8988T (cell line): ENCODE measurements at places on chromosomes 16 and 17.

DNA sequence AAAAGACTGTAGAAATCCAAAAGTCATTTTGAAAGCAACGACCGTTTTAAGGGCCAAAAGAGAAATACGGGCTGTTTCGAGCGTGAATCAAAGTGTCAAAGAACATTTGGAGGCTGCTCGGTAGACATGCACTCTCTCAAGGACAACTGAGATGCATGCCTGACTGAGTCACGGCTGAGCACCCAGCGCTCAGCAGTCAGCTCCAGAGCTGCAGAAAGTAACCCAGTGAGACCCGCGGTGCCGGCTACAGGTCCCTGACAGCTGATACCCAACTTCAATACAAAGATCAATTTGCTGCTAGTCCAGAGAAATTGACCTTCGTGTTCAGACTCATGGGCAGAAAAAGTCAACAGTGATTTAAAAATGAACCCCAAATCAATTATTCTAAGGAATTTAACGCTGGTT is 214.9 kb downstream of the STX8 start:
- DNase-seq: no peak

GRCh38 chr16:57564571-57565270 is 22.3 kb downstream of the ADGRG5 start:
- no peak for DNase-seq

- no peak for DNase-seq
Observed at GRCh38 chr16:86984343-86984742, 332.8 kb downstream of the C16orf95 start.

GRCh38 chr17:39352986-39353385 is 48.4 kb downstream of the FBXL20 start:
- no peak for DNase-seq

DNA sequence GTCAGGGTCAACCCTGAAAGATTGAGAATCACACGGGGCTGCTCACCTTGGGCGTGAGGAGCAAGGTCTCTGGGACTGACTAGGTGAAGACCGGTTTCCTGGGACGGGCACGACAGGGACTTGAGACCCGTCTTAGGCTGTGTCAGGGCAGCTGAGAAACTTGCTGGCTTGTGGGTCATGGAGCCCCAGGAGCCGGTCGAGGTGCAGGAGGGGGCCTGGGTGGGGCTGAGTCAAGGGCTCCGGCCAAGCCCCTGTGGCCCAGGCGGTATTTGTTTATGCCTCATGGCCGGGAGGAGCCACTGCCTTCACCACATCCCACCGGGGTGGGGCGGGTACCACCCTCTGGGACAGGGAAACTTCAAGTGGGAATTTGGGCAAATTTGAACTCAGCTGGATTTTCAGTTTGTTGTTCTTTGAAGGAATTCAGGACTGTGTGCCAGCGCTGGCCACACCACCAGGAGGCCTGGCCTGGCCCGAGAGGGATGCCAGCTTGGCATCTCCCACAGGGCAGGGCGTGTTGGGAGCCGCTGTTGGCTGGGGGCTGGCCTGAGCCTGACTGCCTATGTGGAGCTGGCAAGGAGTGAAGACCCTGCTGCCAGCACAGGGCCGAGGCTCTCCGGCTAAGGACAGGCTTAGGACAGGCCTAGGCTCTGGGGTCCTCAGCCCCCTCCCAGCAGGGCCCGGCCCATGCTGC is 116.1 kb downstream of the METRNL start:
- DNase-seq: peak; percentile 26

- DNase-seq: no peak
Observed at GRCh38 chr17:40564195-40564882, 933 bp downstream of the CCR7 start.

- DNase-seq: no peak
Observed at GRCh38 chr17:57607553-57608120, 137.5 kb downstream of the CCDC182 start.

DNA sequence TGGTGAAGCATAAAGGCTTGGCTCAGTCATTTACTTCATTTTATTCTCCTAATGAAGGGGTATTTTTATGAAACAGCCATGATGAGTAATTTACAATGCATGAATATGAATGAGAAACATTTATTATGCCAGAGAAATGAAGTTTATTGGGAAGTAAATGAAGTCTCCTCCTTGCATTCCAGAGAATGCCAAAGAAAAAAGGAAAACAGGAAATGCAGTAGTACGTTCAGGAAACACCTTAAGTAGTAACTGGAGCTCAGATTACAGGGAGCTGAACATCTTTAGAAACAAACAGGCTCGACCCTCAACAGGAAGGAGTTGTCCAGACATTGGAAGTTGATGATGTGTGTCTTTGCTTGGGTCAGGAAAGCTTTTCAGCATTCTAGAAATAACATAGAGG is 4.6 kb downstream of the KRT34 start:
- DNase-seq: no peak

DNA sequence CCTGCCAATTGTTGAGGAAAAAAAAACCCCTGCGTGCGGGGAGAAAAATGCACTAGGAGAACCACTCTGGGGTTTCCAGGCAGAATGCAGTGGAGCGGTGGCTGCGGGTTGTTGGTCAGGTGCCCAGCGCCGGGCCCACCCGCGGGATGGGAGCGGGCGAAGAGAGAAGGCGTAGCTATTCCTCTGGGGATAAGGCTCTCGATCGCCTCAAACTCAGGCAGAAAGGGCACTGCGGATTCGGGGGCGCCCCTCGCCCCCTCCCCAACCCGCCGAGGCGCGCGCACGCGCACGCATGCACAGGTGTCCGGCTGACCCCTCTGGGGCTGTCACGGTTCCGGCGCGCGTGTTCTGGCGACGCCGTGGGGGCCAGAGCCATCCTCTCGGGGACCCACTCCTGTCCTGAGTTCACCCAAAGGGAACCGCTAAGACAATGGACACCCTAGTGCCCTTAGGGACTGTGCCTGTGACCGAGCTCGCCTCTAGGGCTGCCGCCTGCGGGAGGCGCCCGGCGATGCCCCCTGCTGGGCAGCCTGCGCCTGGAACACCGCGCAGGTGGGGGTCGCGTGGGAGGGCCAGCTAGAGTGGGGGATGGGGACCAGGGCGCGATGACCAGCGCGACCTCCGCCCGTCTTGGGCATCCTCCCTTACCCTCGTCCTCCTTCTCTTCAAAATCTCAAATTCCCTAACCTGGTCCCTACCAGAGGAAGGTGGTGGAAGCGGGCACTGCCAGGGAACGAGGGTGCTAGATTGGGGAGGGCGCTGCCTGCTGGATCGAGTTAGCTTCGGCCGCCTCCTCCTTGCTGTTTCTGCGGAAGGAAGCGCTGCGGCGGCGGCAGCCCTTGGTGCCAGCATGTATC is 14.4 kb upstream of the CBX8 start:
- DNase-seq: peak; percentile 92

- DNase-seq: no peak
Observed at GRCh38 chr17:75706042-75706728, 15.1 kb upstream of the ITGB4 start.

GRCh38 chr17:82565551-82565950 is 46.0 kb downstream of the FOXK2 start:
- no peak for DNase-seq

DNA sequence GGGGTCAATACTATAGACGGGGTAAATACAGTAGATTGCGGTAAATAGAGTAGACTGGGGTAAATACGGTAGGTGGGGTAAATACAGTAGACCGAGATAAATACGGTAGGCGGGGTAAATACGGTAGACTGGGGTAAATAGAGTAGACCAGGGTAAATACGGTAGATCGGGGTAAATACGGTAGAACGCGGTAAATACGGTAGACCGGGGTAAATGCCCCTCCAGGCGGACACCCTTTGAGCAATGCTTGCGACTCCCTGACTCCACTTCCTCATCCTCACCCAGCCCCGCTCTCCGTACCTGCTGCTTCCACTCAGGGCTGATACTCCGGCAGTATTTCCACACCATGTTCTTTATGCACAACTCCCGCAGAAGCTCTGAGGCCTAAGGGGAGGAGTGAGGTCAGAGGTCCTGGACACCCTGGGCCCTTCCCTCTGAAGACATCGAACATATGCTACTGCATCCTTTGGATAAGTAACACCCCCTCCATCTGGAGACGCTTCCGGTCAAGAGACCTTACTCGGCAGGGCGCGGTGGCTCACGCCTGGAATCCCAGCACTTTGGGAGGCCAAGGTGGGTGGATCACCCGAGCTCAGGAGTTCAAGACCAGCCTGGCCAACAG is 13.3 kb upstream of the CRK start:
- peak; percentile 73 for DNase-seq

GRCh38 chr17:67725807-67726206 is 8.1 kb downstream of the NOL11 start:
- no peak for DNase-seq

- no peak for DNase-seq
Observed at GRCh38 chr17:50609380-50610074, 25.2 kb upstream of the ABCC3 start.

DNA sequence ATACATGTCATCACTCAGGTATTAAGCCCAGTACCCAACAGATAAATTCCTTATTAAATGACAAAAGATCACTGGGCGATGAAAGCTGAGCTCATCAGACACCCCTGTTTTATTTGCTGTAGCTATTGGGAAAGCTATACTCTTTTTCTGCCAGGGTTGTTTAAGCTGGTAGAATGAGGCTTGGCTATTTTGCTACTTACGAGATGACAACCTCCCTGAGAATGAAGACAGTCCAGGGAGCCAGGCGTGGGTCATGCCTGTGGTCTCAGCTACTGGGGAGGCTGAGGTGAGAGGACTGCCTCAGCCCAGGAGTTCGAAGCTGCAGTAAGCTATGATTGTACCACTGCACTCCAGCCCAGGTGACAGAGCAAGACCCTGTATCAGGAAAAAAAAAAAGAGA is 4.3 kb upstream of the SH2B1 start:
- no peak for DNase-seq

GRCh38 chr17:83068641-83069570 is 10.5 kb upstream of the METRNL start:
- DNase-seq: no peak

DNA sequence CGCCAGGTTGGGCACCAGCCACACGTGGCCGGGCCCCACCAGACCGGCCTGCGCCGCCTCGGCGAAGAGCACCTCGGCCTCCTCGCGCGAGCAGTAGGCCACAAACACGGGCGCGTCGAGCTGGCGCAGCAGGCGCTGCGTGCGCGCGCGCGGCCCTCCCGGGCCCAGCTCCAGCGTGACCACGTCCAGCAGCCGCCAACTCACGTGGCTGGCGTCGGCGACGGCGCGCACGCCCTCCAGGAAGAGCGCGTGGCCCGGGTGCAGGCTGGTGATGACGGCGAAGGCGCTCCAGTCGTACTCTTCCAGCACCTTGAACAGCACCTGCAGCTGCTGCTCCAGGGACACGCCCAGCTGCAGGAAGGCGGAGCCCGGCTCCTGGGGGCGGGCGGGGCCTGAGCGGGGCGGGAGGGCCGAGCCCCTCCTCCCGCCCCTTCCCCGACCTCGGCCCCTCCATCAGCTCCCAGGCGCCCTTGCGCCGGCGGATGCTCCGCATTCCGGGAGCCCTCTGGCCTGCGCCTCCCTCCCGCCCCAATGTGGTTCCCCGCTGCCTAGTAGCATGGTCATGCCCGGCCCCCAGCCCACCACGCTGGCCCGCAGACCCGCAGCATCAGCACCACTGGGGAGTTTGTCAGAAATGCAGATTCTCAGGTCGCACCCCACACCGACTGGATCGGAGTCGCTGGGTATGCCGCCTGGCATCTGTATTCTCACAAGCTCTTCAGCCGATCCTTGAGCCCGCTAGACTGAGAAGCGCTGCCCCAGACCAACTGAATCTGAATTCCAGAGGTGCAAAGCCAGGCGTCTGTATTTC is 7.2 kb downstream of the GRIN2C start:
- no peak for DNase-seq

DNA sequence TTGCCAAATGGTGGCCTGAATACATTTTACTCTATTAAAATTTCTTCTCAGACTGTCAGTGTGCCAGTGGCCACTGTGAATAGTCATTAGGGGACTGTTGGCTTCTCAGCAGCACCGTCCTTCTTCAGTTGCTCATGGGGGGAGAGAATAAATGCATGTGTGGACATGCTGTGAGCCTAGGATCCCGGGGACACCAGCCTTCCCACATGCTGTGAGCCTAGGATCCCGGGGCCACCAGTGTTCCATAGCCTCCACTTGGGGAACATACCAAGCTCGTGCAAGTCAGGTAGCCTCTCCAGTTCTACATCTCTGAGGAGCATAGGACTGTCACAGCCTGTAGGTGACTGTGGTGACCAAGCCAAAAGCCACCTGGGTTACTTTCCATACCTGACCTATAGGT is 51.5 kb downstream of the BANP start:
- DNase-seq: no peak

DNA sequence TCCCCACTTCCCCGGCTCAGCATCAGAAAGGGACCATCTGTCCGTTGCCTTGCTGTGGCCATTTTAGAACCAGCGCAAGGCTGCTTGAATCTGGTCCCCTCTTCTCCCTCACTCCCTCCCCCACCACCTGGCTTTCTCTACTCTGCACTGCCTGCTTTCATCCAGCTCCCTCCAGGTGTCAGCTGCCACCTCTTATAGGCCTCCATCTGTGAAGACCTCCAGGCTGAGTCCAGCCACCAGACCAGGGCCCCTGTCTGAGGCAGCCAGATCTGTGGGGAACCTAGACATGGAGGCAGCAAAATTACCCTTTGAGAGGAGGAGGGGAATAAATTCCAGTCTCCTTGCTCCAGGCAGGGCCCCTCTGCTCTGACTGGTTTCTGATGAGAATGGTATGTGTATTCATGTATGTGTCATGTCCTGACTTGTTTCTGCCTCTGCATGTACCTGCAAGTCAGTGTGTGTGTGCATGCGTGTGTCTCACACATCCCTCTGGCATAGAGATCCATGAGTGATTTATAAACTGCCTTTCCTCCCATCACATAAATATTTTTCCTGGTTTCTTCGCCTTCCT is 21.1 kb downstream of the MINK1 start:
- DNase-seq: no peak

- DNase-seq: no peak
Observed at GRCh38 chr17:10045871-10046658, 141.0 kb upstream of the RCVRN start.

- DNase-seq: no peak
Observed at GRCh38 chr17:32806646-32807045, 70.3 kb downstream of the MYO1D start.

- no peak for DNase-seq
Observed at GRCh38 chr17:17846003-17846402, 9.2 kb upstream of the SREBF1 start.

- DNase-seq: no peak
Observed at GRCh38 chr17:35515027-35515426, 22.5 kb downstream of the SLFN12L start.

GRCh38 chr16:67164599-67165061 is at the start of gene HSF4:
TSS of gene HSF4 (plus strand) at chr16:67164745. CDS start at chr16:67164812, 67 bp downstream.
- peak; percentile 49 for DNase-seq

- DNase-seq: no peak
Observed at GRCh38 chr16:77299395-77299794, 100.2 kb downstream of the SYCE1L start.

- DNase-seq: peak; percentile 82
Observed at GRCh38 chr17:48486557-48486956, 44.3 kb downstream of the HOXB1 start.

DNA sequence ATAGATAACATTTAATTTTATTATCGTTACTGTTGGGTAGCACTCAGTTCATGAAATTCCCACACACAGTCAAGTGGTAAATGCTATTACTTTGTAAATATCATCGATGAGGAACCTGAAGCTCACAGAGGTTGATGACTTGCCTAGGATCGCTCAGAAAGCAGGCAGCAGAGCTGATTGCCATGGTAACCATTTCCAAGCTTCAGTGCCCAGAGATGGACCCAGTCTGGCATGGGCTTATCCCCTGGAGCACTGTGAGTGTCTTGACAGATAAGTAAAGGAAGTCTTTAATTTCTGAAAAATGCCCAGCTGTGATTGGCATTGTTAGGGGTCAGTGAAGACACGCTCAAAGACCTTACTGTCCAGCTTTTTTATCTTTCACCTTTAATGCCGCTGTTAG is 95.0 kb downstream of the PRKCB start:
- no peak for DNase-seq
